ENCODE measurements at places on chromosomes 5 and 9. TPM values are rescaled to one million over a fixed set of nuclear protein-coding genes. Genes with fewer than 3 reads are reported as not detected.

DNA sequence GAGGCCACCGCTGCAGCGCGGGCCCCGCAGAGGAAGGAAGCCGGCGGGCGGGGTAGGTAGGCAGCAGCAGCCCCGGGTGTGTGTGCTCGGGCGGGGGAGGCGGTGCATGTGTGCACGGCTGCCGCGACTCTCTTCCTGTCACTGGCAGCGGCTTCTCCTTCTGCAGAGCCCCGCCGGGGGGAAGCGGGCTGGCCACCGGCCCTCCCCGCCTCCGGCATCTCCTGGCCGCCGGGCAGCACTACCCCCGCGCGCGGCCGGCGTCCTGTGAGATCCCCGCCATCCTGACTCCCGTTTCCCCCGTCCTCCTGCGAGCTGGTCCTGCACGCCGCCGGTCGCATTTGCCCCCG lies 315 bp downstream of the PIK3R1 start:
- DNase-seq = no peak

The PKD2L2 gene
- not detected for total RNA-seq

DNA sequence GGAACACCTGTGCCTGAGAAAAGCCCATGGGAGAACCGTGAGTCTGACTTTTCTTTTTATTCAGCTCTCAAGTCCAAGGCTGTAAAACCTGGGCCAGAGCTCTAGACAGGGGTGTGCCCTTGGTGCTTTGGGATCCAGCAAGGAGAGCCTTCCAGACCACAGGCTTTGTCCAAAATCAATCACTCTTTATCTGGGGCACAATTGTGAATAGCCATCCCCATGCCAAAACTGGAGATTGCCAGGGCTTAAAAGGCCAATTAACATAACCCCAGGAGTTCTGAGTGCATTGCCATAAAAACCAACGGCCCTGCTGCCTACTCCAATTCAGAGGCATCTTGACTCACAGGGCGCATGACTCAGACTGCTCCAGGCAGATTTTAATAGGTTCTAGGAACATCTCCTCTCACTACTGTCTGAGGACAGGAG lies 391.8 kb downstream of the ARHGEF28 start:
- DNase-seq = peak; percentile 80

The CDKN2A gene
- 592 TPM for total RNA-seq

GRCh38 chr9:84404095-84404686 lies 63.6 kb upstream of the SLC28A3 start:
- DNase-seq = no peak

GRCh38 chr5:127599320-127599719 lies 49.6 kb upstream of the CTXN3 start:
- no peak for DNase-seq

The TPPP gene
- total RNA-seq = 0.98 TPM

DNA sequence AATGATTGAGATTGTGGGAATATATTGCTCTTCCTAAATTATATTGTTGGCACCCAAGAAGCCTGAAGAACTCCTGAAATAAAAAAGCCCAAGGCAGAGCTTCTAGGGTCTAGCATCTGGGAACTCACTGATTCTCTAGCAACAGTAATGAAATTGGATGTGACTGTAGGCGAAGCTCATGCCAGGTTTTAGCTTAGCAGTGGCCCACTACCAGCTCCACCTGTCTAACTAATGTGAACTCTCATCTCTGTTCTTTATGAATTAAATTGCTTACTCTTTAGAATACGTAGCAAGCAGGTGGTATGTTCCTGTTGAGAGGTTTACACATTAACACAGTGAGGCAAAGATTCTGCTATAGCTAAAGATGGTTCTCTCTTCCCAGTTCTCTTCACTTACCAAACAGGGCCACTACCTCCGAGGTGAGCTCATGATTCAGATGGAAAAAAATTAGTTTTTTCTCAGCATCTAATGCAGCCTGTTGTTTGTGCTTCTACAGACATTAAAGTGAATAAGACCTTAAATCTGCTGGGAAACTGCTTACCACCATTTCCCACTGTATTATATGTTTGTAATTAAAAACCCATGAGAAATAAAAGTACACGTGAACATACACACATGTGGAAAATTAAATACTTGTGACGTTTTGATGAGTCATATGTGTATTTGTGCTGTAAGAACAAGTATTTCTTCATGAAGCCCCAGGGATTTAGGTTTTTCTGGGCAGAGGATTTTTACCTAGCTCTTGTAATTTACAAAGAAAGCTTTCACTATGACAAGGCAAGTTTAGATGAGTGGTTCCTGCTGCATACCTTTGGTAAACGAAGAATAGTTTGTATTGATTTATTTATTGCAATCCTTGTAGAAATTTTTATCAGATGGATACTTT lies 360.1 kb downstream of the KDM4C start:
- DNase-seq = peak; percentile 35

DNA sequence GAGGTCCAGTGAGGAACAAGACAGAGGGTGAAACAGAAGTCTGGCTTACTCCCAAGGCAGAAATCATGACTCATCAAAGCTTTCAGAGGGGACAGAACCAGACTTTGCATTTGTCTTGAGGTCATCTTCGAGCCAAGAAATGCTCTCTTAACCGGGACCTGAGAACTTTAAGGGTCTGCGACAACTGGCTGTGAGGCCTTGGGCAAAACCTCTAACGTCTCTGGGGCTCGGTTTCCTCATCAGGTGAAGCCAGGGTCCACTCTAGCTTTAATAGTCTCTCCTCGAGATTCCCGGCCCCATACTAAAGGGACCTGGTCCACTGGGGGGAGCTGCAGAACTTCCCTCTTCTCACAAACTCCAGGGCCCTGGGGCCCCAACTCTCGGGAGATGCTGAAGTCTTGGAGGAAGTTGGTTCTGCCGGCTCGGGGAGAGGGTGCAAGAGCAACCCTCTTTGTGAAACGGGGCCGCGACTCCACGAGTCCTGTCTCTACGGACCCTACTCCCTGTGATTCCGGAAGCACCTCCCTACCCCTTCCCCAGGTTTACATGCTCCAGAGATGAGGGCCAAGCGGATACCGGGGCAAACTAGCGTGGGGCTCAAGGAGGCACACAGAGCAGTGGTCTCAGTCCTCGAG lies 2.6 kb downstream of the GLIS3 start:
- peak; percentile 87 for DNase-seq

The RGS14 gene
- 4.6 TPM for total RNA-seq

DNA sequence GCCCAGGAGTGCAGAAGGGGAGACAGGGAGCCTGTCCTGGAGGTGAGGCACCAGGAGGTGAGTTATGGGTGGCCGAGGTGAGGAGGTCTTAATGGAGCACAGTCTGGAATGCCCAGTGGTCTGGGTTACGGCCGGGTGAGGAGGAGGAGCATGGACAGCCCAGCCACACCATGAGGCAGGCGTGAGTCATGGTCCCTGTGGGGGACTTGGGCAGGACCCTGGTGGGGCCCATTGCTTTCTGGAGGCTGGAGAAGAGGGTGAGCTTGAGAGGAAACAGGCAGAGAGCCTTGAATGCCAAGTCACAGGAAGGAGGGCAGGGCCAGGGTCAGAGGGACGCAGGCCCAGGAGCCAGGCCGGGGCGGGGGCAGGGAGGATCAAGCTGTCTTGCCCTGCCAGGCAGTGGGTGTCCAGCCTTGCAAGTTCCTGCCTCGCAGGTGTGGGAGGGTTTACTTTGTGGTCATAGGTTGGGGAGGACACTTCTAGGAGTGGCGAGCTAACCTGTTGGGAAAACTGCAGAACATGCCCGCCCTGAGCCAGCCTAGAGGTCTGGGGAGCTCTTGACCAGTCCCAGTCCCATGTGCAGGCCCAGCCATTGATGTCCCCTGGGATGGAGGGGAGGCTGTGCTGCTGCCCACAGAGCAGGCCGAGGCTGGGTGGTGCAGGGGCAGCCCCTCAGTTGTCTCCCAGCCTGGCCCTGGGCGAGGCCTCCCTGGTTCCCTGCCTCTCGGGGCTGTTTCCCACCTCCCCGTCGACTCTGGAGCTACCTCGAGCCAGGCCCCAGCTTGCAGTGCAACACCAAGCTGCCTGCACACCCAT lies 2.8 kb downstream of the CACNA1B start:
- DNase-seq = no peak

The ARHGEF39 gene
- total RNA-seq = 7.6 TPM

- DNase-seq = no peak
Observed at GRCh38 chr5:77256406-77256805, 45.9 kb downstream of the PDE8B start.

GRCh38 chr5:77015938-77016569 lies 14.2 kb upstream of the AGGF1 start:
- DNase-seq = peak; percentile 62

DNA sequence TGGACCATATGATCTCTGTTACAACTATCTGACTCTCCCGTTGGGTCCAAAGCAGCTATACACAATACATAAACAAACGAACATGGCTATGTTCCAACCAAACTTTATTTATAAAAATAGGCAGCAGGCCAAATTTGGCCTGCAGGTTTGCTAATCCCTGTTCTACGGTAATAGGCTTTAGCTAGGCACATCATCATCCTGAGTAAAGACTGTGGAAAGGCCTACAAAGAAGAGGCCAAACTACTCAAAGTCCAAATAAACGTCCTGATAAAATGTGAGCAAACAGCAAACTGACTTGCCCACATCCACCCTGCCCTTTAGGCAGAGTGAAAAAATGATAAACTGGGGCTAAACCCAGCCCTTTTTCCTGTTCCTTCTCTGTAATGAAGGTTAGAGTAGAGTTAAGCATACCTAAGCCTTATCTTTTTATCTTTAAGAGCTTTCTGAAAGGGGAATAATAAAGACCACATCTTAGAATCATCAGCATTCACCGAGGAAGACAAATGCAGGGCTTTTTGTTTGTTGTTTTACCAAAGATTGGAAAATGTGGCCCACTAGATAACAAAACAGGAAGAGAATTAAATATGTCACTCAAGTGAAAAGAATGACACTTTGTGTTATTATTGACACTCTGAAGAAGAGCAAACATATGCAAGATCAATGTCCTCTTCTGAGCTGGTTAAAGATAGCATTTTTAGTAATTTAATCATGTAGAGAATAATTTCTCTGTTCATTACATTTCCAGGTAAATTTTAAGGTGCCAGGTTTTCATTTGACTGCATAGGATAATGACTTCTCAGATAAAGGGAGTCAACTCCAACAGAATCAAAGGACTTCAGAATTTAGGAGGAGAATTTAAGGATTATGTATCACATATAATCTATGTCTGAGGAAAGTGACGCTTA lies 160.0 kb upstream of the GNA14 start:
- DNase-seq = no peak

The TAF11L10 gene
- not detected for total RNA-seq

DNA sequence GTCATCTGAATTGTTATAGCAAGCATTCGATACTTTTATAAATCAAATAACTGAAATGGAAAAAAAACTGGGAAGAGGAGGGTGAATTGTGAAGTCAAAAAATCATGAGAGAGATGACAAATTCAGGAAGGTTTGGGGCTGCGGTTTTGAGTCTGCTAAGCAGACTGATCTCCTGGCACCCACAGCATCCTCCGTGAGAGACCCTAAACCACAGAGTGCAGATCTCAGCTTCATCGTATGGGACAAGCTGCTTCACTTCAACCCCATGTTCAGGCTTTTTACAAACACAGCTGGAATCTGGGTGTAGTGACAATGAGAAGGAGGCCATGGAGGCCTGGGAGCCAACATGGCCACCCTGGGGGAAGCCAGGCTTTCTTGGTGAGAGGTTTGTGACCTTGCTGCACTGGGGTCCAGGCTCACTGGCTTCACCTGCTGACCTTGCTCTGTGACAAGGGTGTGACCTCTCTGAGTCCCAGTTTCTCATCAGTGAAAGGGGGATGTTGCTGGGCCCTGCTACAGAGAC lies 19.4 kb downstream of the USP20 start:
- no peak for DNase-seq

- DNase-seq = no peak
Observed at GRCh38 chr5:142171270-142171669, 62.7 kb downstream of the NDFIP1 start.

DNA sequence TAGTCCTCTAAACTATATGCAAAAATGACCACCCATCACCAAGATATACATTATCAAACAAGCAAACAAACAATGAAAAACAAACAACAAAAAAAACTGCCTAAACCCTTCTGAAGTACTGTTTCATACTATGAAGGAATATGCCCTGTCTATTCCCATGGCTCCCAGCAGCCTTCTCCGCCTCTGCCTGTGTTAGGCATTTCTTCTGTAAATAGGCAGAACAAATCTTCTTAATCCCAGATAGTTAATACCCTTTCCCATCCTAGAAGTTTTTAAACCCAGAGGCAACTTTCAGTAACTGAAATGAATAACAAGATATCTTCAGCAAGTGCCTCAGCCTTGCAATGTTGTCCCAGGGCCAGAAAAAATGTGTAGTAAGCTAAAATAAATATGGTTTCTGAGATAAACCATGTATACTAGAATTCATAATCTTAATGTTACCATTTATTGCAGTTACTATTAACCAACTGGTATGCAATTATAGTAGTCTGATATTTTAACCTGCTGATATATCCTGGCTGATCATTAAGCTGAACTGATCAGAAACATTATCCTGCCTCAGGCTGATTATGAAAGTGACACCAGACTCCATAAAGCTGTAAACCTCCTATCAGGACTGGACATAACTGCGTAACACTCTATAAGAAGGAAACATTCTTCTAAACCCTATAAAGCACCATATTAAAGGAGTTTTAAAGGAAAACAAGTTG lies 68.5 kb downstream of the ANKRD31 start:
- DNase-seq = no peak
